ENCODE measurements at places on chromosomes 5 and 9.

DNA sequence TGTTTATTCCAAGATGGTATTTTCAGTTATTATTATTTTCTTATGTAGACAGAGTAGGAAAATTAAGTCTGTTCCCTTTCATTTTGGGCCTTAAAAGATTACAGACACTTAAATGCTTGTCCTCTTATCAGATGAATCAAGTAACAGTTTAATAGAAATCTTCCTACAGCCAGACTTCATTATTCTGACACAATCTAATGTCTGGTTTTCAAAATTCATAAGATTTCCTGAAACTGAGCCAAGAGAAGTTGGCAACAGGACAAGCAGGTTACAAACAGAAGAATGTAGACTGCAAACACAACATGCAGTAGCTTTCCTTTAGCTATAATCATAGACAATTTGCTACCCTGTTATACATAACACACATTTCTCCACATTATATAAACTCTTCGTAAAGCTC is 130.5 kb downstream of the FBXL17 start:
- no peak for DNase-seq

DNA sequence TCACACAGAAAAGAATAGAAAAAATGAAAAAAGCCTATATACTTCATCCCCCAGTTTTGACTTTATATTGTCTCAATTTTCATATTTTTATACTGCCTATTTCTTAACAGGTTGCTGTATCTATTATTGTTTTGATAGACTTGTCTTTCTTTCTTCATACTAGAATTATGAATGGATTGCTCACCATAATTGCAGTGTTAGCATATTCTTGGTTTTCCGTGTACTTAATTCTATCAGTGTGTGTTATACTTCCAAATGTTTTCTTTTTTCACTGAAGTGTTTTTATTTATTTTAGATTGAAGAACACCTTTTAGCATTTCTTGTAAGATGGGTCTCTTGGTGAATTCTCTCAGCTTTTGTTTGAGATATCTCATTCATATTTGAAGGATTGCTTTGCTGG is 38.7 kb downstream of the MTRR start:
- DNase-seq, result no peak

DNA sequence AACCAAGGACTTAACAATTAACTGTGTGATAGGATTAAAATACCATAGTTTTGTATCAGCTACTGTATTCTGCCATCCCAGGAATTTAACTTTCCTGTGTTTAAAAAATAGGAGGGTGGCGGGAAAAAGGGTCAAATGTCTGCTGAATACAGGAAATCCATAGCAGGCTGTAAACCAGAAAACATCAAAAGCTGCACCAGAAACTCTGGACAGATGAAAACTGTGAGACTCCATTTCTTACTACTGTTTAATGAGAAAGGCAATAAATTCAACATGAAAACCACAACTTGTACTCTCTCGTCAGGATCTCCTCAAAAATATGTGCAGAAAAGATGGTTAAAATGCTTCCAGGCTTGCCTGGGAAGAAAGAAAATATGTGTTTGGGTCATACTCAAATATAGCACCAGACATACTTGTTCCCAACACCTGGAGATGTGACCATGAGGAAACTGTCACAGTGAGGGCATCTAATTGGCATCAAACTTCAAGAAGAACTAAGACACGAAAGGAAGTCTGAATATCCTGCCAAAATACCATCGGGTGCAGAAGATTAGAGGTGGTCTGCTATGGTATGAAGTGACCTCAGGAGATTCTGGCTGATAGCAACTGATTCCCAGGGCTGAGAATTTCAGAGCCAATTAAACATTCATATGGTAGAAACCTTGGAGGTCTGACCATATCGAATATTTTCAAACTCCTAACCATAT is 164.7 kb upstream of the TARS1 start:
- DNase-seq, result no peak

- no peak for DNase-seq
These were observed 7.9 kb upstream of the ADGRD2 start for GRCh38 chr9:124442379-124442778.

GRCh38 chr5:61817472-61818326 is 485.6 kb downstream of the ZSWIM6 start:
- no peak for DNase-seq

DNA sequence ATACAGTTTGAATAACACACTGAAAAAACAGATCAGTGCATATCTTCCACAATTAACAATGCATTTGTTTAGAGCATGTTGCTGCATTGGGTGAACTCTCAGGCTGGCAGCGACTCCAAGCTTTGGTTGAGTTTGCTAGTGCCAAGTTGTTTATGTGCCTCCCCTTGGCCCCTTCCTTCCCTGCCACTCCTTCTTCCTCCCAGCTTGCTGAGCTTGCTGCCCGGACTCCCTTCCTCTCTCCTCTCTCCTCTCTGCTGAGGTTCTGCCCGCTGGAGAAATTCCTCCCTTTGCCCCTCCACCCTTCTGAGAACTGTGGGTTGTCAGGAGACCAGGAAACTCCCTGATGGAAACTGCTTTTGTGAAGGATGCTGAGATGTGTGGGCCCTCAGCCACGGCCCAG is 247.3 kb downstream of the PDZD2 start:
- no peak for DNase-seq

DNA sequence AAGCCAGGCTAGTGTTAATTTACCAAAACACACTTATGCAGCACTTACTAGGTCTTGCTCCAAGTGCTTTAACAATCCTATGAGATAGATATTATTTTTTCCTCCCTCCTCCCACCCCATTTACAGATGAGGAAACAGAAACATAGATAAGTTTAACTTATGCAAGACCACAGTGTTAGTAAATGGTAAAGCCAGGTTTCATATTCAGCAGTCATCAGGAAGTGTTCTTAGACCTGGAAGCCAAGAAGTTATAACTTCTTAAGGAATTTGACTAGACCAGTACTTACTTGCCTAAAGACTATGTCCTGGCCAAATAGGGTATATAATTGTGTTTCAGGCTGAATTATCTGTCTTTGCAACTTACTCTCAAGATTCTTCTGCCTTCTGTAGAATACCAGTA is 15.9 kb downstream of the ABHD17B start:
- DNase-seq, result no peak

- DNase-seq, result peak; percentile 68
These were observed 16.1 kb upstream of the NEUROG1 start for GRCh38 chr5:135551593-135552447.

DNA sequence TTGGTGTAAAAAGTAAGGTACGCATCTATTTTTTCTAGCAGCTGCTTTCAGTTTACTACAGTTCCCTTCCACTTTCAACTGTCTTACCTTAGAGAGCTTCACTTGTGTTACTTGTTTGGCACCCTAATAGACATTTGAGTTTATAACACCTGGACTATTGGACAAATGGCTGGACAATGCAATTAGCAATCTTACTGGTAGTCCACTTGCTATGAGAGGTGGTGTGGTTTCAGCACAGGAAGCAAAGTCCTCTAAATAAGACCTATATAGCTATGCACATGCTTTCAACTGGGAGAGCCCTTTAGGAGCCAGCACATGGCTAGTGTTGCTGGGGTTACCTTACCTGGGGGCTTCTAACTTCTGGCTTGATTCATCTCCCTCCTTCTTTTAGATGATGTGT is 119.6 kb upstream of the RANBP3L start:
- no peak for DNase-seq

- no peak for DNase-seq
These were observed 72.1 kb downstream of the PDE6A start for GRCh38 chr5:149872351-149873040.

DNA sequence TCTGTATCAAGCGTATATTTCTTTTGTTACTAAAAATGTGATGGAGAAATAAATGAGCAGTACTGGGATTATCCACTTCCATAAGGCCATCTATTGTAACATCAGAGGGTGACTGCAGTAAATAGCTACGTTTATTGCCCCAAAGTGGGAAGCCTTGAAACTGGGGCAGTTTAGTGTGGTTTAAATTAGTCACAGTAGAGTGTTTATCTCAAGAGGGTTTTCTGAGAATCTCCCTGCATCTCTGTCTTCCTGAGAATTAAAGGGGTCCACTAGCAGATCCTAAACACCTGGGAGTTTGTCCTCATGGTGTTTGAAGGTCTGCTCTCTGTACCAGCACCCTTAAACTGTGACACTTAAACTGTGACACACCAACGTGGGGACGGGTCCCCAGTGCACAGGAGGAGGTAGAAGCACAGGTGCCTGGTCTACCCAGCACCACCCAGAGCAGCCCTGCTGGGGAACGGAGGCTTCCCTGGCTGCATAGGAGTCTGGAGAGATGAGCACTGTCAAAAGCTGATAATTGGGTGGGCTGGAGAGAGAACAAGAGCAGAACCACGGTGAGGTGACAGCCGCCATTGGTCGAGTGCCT is 25.2 kb downstream of the PRRC2B start:
- DNase-seq, result no peak

- no peak for DNase-seq
These were observed 806.2 kb upstream of the WWC1 start for GRCh38 chr5:167485061-167485774.

DNA sequence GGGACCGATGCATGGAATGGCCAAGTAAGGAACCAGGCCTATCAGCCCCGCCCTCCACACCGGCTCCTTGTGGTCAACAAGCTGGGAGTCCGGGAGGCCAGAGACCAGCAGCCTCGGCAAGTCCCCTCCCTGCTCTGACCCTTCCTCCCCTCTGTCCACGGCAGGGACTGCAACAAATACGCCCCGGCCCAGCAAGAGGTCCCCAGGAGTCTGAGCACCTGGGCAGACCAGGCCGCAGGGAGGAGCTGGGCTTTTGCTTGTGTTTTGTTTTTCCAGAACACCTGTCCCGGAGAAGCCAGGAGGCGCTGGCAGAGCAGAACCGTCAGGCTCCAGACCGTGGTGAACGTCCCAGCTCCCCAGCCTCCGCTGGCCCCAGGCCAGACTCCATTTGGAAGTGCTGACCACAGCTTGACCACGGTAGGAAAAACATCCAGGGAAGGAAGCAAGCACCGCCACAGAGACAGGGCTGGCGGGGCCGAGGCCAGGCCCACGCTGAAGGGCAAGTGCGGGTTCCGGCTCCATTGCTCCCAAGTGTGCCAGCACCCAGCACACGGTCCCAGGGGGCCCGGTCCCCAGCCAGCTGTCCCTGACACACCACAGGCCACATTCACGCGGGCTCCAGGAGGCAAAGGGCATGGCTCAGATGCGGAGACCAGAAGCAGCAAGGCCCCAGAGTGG is 56.7 kb downstream of the VAV2 start:
- no peak for DNase-seq

DNA sequence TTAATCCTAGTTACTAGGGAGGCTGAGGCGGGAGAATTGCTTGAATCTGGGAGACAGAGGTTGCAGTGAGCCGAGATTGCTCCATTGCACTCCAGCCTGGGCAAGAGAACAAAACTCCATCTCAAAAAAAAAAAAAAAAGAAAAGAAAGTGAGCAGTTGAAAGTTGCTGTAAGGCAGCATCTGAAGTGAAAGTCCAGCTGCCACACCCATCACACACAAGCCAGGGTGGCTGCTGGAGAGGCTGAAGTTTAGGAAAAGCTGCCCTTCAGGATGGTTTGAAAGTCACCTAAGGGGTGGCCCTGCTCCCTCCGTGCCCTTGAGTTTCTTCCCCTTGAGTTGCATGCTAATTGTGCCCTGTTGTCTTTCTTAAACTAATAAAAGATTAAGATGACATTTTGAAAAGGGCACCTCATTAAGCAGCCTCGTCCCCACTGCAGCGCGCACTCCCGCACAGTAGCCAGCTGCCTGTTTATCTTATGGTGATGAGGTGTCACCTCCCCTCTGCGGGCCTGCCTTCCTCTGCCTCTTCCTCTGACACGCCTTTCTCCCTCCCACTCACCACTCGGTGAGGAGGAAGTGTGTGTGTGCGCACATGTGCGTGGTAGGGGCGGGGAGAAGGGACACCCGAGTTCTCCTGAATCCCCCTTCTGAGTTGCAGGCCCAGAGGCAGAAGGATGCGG is 104.2 kb upstream of the PANK3 start:
- no peak for DNase-seq

DNA sequence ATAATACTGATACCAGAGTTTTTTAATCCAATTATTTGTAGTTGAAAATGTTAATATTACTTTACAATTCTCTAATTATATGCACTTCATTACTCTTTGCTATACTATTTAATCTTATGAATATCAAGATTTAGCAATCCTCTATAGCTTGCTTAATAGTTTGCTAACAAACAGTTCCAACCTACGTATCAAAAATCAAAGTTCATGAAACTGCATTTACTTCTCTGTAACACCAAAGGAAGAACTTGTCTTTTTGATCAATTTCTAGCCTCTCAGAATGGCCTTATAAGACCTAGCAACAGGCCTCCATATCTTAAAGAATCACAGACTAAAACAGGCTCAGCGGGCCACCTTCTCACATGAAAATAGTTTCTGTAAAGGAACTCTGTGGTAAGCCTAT is 68.9 kb downstream of the ADAMTS6 start:
- no peak for DNase-seq

DNA sequence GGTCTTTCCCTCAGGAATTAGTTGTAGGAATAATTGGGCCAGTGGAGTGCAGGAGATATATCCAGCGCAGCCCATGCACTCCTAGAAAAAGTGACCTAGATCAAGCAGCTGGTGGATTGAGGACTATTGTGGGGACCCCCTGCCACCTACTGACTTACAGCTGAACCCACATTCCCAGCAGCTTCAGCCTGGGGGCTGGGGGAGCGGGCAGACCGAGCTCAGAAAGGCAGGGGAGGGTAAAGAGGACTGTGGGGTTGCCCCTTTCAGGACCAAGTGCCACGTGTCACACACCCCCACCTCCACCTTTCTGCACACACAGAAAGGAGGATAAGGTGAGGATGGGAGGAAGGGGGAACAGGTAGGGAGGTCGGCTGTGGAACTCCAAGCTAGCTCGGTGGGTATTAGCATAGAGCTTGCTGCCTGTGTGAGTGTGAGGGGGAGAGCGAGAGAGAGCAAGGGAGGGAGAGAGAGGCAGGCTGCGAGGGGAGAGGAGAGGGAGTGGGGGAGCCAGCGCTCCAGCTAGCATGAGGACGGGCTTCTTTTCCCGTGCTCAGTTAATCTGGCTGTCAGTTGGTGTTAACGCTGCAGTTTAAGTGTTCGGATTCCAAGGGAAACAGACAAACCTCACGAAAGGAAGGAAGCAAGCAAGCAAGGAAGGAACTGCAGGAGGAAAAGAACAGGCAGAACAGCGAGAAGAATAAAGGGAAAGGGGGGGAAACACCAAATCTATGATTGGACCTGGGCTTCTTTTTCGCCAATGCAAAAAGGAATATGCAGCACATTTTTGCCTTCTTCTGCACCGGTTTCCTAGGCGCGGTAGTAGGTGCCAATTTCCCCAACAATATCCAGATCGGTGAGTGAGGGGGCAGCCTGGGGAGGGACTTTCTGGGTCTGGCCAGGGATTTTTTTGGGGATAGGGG is at the start of gene GRIA1:
Gene GRIA1, plus strand, starts transcription at position 553 of the 920 bp plus-strand sequence.
- no peak for DNase-seq

- no peak for DNase-seq
These were observed 196.6 kb downstream of the MSX2 start for GRCh38 chr5:174920906-174921550.
